ENCODE measurements at places on chromosomes 4 and X.

DNA sequence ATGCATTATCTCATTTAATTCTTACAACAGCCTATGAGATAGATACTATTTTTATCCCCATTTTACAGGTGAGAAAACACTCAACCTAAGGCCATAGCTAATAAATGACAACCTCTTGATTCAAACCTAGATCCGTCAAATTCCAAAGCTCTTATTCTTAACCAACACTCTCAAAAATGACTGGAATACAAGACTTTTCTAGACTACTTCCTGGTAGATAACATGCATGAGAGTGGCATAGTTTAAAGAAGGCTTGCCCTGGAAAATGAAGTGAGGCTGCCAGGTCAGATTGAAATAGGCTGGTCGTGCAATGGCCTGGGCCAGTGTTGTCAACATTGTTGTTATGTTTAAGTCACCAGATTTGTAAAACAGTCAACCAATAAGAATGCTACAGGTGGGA lies 86.6 kb downstream of the DNAAF6 start:
- DNase-seq, result no peak

DNA sequence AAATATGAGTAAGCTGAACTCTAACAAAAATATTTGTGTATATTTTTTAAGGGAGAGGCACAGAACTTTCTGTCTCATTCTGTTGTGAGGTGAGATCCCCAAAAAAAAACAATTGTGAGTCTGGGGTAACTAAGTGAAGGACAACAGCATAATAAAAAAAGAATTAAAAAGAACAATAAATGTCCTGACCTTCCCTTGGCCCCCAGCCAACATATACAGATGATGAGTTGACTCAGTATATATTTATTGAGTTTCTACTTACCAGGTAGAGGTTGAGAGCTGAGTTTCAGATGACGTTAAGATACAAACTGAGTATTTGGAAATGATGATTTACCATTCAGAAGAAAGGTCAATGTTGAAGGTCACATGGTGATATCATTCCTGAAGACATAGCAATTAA lies 239.5 kb downstream of the KCNIP4 start:
- no peak for DNase-seq

- DNase-seq, result no peak
These were observed 20.8 kb upstream of the SEC24B start for GRCh38 chr4:109412776-109413175.

DNA sequence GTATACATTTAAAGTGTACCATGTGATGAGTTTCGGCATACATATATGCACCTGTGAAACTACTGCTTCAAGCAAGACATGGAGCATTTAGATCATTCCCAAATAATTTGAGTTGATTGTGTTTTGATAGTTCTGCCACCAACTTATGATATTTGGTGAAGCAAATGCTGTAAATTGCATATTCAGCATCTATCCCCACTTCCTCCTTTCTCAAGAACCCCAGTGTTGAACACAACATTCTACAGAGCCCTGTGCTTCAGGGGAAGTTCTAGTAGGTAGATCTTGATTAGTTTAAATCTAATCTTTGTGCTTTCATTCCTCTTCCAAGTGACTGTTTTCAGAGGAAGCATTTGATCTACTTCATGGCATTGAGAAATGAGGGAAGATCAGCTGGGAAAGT lies 5.4 kb upstream of the SHROOM3 start:
- no peak for DNase-seq

All from central memory CD8-positive, alpha-beta T cell (primary cell).